Epithelial cell of prostate (primary cell): ENCODE measurements at places on chromosomes 2 and 18.

DNA sequence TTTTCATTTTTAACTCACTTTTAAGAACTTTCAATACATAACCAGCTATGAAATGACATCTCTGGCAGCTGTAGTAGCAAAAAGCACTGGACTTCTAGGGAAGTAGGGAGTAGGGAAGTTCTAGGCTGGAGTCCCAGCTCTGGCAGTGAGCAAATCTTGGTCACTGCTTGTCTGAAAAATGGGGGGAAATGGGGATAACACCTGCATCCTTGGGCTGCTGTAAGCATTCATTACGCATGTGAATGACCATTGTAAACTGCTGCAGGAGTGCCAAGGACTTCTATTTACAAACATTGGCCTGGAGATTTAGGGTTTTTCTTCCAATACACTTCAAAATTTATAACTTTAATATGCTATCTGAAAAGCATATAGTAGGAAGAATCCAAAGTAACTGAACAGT lies 972 bp upstream of the MPP4 start:
- DNase-seq: no peak

DNA sequence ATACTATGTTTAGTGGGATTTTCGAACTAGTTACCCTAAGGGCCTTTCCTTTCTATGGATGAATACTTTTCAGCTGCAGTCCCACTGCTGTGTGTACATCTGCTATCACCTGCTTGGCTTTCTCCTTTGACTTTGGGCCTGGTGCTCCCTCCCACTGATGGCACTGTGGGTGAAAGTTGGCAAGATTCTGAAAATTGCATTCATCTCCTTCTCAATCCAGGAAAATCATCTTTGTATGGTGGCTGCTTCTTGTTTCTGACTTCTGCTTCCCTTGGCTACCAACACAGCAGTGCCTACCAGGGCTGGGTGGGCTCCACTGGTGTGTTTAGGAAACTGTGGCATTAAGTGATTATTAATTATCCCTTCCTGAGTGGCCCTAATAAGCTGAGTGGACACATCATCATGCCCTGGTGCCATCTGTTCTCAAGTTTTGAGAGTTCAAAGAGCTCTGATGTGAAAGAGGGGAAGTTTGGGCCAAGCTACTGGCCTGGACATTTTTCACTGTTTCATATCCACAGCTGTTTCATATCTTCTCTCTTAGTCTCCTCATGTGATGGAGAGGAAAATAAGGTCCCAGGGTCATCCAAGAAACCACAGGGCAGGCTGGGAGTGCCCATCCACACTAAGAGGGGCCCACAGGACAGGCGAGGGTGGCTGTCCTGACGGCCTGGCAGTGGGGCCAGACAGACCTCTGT lies 16.7 kb downstream of the HK2 start:
- DNase-seq: no peak

DNA sequence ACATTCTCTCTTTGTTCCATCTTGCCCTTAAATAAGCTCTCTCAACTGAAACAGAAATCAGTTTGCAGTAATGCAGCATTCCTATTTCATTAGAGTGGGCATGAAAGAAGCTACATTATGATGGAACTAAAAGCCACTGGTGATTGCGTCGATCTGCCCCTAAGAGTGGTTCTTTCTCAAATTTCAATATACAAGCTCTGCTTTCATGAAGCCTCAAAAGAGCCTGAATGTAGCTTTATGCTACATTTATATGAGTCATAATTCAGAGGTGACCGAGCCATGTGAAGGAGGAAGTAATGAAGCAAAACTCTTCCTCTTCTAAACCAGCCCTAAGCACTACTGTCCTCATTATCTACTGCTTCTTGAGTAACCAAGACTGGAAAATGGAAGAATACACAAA lies 64.8 kb upstream of the CYTIP start:
- no peak for DNase-seq

DNA sequence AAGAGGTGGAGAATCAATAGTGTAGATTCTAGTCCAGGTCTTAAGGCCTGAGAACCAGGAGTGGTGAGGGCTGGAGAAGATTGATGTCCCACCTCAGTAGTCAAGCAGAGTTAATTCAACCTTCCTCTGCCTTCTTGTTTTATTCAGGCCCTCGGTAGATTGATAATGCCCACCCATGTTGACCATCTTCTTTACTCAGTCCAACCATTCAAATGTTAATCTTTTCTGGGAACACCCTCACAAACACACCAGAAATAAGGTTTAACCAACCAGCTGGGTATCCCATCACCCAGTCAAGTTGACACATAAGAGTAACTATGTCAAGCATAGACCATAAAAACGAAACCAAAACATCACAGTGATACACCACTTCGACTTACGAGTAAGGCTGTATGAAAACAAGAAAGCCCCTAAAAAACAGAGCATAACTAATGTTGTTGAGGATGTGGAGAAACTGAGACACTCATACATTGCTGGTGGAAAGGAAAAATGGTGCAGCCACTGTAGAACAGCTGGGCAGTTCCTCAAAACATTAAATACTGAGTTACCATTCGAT lies 57.5 kb downstream of the SLC35F5 start:
- DNase-seq: no peak

DNA sequence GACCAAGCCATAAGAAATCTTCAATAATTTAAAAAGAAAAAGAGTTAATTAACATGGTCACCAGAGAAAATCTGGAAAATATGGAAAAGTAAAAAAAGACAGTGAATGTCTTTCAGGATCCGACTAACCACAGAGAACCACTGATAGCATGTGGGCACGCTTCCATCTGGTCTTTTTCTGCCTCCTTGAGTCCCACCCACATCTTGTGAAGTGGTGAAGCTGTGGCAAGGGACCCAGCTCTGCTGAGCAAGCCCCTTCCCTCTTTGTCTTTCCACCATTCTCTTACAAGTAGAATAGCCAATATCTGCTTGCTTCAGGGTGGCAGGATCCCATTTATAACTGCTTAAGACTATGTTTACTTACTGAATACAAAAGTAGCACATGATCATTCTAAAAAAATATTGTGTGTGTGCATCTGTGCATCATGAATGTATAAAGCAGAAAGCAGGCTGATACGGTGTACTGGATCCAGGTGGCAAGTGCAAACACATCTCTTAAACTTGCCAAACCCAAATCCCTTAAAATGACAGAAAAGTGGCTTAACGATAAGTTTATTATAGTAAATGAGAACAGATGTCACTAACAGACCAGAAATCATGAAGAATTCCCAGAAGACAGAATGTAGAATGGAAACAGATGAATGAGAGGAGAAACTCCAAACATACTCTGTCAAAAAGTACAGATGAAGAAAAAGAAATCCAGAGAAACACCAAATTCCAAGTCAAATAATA lies 52.3 kb downstream of the FOXI3 start:
- DNase-seq: no peak

DNA sequence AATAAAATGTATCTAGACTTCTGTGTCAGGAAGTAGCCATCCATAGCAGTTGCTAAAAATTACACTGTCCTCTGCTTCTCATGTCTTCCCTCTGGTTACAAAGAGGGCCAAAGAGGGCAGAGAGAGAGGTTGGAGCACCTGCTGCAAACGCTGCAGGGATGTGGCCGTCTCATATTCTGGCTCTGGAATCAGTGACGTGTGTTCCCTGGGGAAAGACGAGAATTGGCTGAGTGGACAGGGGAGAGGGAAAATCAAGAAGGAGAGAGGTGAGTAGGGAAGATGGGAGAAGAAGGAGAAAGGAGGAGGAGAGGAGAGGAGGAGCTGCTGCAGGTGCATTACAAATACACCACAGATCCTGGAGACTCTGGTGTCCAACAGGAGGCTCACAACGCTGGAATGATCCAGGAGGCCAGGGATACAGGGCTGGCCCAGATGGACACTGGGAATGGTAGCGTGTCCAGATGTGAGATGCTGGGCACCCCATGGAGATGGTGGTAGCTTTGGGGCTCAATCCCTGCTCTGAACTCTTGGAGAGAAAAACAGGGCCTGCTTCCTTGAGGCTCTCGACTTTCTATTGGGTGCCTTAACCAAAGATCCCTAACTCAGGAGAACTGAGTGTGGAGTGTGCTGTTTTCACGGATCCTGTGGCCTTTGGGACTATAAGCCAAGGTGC lies 118.4 kb upstream of the PXDN start:
- DNase-seq: no peak
